EL (cell line): ENCODE measurements at places on chromosomes 3 and 15.

- no peak for DNase-seq
Observed at GRCh38 chr3:143476965-143477640, 357.5 kb downstream of the CHST2 start.

- DNase-seq: no peak
Observed at GRCh38 chr3:171846597-171846996, 3.4 kb downstream of the TMEM212 start.

DNA sequence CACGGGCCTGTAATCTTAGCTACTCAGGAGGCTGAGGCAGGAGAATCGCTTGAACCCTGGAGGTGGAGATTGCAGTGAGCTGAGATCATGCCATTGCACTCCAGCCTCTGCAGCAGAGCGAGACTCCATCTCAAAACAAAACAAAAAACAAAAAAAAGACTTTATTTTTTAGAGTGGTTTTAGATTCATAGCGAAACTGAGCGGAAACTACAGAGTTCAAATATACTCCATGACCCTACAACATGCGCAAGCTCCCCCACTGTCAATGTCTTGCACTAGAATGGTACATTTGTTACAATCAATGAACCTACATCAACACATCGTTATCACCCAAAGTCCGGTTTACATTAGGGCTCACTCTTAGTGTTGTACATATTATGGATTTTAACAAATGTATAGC, 2.2 kb upstream of the CRTAP start:
- DNase-seq: no peak

GRCh38 chr3:182464513-182465145, 328.7 kb upstream of the ATP11B start:
- DNase-seq: no peak

- DNase-seq: peak; percentile 84
Observed at GRCh38 chr3:126621627-126622345, 33.1 kb downstream of the TXNRD3 start.

DNA sequence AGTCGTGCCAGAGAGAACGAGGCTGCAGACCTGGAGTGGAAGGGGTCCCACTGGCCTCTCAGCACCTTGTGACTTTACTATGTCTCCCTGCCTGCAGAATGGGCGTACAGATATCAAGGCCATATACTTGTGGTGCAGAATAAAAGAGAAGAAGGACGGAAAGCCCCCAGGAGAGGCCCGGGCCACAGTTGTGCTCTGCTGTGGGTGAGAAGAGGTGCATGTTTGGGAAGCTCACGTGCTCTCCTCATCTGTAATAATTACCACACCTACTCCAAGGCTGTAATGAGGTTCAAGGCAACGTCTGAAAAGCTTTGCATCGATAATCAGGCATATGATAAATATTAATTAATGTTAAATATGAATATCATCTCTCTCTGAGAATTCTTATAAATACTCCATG, 58.0 kb downstream of the MGLL start:
- no peak for DNase-seq

DNA sequence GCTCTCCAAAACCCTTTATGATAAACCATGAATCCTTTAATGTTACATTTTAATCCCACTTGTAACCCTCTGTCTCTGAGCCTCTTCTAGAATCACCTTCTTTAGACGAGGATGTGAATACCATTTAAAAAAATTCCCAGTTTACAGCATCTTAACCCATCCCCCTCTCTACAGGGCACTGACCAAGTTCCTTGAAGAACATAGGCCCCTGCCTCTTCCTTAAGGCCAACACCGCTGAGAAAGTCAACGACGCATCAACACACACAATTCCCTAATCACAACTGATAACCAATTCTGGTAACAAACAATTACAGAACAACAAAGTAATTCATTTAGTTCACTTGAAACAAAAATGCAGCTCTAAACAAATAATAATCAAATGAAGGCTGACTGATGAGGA, 130.3 kb downstream of the DLG1 start:
- no peak for DNase-seq

- peak; percentile 95 for DNase-seq
Observed at GRCh38 chr3:149299938-149300801, 33.3 kb downstream of the TM4SF18 start.

DNA sequence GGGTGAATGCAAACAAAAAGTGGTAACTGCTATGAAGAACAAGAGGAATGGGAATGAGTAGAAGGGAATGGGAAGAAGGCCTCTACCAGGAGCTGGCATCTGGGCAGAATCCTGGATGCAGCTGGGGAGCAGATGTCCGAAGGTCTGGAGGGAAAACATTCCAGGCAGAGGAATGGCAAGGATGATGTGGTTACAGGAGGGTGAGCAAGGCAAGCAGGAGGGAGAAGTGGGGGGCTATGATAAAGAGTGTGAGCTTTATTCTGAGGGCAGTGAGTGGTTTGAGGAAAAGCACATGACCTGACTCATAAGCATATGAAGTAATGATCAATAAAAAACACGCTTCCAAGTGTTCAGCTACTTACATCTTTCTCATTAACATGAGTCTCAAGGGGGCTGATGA, 17.1 kb downstream of the SKIC8 start:
- peak; percentile 40 for DNase-seq
